ENCODE measurements at places on chromosomes 12 and 14.
A peak's percentile ranks its signal among the peaks of the same experiment; 100 is the strongest.

DNA sequence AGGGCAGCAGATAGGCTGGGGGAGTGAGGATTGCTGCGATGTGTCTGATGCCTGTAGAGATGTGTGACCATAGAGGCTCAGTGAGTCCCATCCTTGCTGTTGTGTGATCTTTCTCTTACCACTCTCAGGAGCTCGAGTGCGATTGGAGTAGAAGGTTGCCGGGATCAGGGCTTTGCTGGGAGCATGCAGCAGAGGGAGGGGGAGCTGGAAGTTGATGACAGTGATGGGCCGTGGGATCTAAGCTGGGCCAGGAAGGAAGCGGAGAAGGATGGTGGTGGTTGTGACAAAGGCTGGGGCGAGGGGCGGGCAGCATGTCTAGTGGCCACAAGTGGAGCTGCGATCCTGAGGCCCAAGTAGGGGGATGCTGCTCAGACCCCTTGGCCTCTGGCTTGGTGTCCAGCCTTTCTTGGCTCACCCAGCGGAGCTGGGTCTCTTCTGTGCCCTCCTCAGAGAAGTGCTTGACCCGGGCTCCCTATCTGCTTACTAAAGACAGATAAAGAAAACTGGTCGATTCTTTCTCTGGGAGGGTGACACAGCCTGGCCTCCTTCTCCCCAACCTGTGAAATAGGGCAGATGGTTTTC lies 66.2 kb downstream of the PRMT8 start:
- no peak for ATAC-seq

GRCh38 chr14:60222820-60223219 lies 26.2 kb upstream of the PPM1A start:
- no peak for ATAC-seq

GRCh38 chr14:99663386-99664057 lies 18.6 kb downstream of the HHIPL1 start:
- ATAC-seq, result no peak

GRCh38 chr14:73293782-73294781 lies 56.8 kb downstream of the PAPLN start:
- no peak for ATAC-seq

DNA sequence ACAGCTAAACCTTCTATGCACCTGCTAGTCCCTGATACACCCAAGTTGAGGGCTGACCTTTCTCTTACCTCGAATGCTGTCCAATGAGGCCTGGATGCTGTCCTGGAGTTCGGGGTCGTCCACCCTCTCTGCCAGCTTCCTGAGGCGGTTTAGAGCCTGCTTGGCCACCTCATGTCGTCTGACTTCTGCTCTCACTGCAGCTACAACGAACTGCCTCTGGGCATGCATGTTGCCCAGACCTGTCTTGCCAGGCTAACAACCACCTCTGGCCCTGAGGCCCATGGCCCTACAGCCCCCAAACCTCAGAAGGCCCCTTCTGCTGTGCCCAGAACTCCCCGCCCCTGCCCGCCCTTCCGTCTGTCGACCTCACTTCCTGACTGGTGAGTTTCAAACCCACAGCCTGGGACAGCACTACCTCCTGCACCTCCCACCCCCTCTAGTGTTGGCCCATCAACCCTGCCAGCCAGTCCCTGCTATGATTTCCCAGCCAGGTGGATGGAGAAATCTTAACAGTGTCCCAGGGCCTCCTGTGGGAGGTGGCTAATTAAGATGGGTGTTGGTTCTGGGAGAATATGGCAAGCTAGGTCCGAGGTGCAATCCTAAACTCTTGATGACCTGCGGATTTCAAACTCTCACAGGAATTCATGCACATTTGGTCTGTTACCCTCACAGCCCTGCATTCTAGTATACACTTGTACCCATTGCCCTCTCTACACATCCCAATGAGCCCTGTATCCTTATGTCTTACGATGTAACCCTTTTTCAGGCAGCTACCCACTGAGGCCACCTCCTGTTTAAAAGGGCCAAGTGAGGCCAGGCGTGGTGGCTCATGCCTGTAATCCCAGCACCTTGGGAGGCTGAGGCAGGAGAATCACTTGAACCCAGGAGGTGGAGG lies 2.7 kb upstream of the TSPAN31 start:
- ATAC-seq, result peak; percentile 66

DNA sequence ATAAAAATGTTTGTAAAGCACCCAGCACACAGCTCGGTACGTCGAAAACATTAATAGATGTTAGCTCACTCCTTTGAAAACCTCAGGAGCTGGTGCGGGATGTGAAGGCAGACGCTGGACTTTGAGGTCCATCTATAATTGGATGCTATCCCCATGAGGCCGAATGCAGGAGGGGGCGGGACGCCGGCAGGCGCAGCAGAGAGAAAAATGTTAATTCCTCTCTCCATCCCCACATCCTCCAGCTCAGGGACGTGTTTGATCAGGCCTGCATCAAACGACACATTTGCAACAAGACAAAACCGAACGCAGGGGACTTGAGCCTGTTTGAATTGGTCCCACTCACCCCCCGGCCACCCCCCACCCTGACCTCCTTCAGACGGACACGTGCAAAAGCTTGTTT lies 231.0 kb downstream of the RBM19 start:
- ATAC-seq, result no peak

DNA sequence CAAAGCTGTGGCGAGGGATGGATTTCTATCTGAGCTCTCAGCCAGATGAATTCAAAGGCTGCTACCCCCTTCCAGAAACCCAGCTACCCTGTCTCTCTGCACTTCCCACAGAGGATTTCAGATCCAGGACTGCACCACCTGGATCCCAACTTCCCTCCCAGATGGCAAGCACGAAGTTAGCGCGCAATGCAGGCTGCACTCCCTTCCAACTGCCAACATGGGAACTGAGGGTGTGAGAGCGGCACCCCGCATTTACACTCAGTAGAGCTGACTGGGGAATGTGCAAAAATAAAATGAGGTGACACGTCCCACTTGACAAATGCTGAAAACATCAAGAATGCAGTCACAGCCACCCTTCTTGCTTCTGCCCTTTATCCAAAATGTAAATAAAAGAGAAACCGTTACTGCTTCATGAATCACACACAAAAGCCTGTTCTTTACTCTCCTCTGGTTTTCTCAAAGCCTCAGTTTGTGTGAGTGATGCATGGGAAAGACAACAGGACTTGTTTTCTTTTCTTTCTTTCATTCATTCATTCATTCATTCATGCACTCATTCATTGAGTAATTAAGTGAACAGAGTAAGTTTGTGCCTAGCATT lies 85.7 kb downstream of the ITPK1 start:
- no peak for ATAC-seq

- no peak for ATAC-seq
Observed at GRCh38 chr12:117192057-117192456, 1.8 kb upstream of the FBXO21 start.

DNA sequence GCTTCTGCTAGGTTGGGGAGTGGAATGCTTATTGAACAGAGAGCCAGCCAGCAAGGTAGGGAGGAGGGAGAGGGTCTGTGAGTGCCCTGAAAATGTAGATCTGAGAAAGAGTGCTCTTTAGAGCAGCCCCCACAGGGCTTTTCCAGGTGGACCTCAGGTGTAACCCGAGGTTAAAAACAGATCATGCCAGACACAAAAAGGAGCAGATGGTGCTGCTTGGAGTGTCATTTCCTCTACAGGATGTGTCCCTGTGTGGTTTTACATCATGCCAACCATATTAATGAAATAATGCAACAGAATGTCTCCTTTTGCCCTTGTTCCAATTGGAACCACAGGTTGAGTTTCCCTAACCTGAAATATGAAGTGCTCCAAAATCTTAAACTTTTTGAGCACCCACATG lies 6.4 kb downstream of the SUSD6 start:
- no peak for ATAC-seq

DNA sequence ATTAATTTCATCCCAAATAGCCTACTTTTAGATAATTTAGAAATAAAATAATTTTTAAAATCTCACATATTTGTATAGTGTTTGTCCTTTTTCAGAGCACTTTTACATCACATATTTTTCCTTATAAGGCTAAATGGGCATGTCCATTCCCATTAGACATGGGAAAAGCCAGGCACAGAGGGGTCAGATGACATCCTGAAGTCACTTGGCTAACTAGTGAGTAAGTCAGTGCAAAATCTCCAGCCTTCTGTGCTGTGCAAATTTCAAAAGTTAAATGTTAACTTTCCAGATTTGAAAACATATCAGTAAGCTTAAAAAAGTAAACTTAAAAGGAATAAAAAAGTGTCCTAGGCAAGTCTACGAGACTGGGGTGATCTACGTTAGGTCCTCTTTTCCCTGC lies 117.4 kb downstream of the EMP1 start:
- ATAC-seq, result no peak

- no peak for ATAC-seq
Observed at GRCh38 chr12:53057816-53058500, 8.1 kb downstream of the TNS2 start.

GRCh38 chr12:91825999-91826398 lies 319.6 kb downstream of the BTG1 start:
- ATAC-seq, result no peak

DNA sequence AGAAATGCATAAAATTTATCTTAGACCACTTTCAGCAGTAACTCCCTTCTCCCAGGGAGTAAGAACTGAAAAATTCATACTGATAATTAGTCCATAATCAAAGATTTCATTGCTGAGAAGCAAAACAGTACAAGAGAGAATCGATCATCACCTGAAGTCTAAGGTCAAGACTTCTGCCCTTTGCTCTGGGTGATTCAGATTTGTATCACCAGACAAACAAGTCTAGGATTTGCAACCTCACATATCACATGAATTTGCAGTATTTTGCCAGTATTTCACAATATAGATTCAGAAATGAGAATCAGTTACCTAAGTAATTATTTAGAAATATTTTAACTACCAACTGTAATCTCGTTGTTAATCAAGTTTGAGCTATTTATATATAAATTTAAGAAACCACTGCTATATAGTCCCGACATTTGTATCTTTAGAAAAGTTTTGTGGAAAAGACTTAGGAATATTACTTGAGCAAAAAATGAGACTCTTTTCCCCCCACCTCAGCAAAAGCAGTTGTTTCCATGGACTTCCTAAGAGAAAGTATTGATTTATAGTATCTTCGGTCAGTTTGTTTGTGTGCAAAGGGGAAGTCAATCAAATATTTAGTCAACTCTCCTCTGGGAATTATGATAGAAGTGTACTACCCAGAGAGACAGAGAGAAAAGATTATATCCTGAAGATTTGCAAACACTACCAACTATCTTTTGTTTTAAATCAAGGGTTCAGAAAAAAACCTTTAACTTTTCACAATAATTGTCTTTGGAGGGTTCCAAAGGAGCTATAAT lies 840.1 kb downstream of the TRHDE start:
- ATAC-seq, result no peak

DNA sequence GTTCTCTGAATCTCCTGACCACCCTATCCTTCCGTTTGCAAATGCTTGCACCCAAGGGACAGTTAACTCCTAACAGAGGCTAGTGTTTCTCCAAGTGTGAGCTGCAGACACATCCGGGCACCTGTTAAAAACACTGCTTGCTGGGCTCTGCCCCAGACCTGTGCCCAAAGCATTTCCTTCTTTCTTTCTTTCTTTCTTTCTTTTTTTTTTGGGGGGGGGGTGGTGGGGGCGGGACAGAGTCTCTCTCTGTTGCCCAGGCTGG lies 42.5 kb downstream of the SPRING1 start:
- ATAC-seq, result no peak

GRCh38 chr12:113198296-113198695 lies 12.8 kb downstream of the RITA1 start:
- no peak for ATAC-seq

DNA sequence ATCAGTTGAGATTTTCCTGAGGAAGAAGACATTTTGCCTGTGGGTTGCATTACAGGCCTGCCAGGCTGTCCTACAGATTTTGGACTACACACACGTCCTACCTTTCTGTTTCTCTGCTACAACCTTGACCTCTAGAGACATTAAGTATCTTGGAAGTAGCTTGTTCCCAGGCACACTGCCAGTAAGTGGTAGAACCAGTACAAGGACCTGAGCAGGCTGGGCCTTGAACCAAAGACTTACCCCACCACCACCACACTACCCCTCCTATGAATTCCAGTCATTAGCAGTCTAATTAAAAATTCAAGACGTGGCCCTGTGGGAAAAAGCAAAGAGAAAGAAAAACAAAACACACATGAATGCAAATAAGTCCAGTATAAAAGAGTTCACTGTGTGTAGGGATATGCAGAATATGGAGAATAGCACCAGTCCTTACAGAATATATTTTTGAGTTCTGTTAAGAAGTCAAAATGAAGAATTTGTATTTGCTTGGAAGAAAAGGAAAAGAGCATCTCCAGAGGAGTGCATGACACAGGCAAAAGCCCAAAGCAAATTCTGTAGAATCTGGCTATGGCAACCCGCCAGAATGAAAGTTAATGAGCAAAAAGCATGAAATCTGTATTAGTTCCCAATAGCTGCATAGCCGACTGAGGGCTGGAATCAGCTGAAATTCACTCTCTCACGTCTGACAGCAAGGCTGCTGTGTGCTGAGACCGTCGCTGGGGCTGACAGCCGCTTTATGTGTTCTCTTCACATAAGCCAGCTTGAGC lies 74.3 kb upstream of the ST8SIA1 start:
- ATAC-seq, result no peak

DNA sequence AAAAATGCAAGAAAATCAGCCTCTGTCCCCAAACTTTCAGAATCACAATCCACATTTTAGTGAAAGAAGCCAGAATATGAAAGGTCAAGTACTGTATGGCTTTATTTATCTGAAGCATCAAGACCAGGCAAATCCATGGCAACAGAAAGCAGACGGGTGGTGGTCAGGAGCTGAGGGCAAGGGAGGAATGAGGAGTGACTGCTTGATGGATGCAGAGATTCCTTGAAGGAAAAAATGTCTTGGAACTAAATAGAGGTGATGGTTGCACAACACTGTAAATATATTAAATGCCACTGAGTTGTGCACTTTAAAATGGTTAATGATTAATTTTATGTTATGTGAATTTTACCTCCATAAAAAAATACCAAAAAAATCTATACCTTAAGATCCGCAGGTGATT lies 165.1 kb downstream of the GXYLT1 start:
- no peak for ATAC-seq

DNA sequence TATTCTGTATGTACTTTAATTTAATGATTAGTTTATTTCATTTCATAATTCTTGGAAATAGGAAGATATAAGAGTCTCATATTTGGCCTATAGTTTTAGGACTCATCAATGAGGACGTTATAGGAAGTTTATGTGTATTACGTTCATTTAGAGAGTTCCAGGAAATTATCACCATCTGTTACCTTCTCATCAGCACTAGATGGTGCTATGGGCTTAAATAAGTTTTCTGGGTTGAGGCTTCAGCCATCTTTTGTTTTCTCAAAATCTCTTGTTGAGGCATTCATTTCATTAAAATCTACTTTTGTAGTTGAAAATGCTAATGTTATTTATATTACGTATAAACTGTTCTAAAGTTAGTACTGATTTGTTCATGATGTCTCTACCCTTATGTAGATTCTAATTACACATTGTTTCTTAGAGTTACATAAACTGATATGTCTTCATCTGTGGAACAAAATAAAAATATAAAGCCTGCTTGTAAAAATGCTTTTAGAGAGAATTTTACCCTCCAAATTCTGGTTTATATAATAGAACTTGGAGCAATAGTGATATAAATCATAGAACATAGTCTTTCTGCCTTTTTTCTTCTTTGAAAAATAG lies 89.2 kb downstream of the CFAP54 start:
- peak; percentile 64 for ATAC-seq

Measured in activated CD4-positive, CD25-positive, alpha-beta regulatory T cell treated with anti-CD3 and anti-CD28 coated beads, Interleukin-2, amount 50 U/mL, for 24 hours (primary cell).